ENCODE measurements at places on chromosomes 11 and 22.

- no peak for DNase-seq
These were observed 537.9 kb upstream of the FAT3 start for GRCh38 chr11:91686700-91687099.

DNA sequence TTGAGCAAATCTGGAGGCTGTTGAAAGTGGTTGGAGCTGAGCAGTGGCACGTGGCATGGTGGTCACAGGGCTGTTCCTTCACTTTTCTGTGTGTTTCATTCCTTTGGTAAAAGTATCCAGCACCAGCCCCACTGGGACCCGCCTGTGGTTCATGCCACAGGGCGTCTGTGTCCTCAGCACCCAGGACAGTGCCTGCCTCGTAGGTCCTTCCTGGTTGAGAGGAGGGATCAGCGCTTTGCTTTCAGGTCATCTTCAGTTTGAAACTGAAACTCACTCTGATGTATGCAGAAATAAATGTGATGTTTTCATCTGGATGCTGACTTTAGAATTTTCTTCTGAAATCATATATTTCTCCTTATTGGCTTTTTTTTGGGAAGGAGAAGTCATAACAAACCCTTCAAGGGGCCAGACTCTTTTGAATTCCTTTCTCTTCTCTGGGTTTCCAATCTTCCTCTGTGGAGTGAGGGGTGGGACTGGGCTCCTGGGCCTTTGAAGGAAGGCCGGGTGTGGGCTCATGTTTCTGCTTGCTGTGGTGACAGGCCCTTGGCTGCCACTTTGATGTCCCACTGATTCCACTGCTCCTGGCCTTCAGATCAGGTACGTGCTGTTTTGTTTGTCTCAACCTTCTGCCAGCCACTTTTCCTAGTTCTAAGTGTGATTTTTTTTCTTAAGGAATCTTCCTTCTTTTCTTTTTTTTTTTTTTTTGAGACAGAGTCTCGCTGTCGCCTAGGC lies 26.2 kb downstream of the TBC1D22A start:
- DNase-seq = no peak

GRCh38 chr11:60482361-60482760 lies 10.2 kb upstream of the MS4A12 start:
- DNase-seq = no peak

DNA sequence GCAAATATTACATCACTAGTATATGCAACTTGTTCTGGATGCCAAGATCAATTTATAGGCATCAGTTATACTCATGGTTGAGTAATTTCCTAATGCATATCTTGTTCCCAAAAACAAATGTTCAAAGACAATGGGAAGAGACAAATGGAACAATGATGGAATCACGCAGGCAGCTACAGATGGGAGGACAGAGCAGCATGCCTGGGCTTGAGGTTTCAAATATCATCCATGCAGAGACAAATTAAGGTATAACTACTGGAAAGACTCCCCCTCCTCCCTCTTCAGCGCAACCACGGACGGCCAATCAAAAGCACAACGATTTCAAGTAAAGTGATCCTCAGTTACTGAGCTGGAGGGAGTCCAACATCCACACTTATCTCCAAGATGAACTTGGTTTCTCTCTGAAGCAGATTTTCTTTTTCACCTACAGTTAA lies 106.8 kb downstream of the CCDC83 start:
- DNase-seq = no peak

GRCh38 chr11:129505266-129505665 lies 129.6 kb downstream of the BARX2 start:
- DNase-seq = no peak

DNA sequence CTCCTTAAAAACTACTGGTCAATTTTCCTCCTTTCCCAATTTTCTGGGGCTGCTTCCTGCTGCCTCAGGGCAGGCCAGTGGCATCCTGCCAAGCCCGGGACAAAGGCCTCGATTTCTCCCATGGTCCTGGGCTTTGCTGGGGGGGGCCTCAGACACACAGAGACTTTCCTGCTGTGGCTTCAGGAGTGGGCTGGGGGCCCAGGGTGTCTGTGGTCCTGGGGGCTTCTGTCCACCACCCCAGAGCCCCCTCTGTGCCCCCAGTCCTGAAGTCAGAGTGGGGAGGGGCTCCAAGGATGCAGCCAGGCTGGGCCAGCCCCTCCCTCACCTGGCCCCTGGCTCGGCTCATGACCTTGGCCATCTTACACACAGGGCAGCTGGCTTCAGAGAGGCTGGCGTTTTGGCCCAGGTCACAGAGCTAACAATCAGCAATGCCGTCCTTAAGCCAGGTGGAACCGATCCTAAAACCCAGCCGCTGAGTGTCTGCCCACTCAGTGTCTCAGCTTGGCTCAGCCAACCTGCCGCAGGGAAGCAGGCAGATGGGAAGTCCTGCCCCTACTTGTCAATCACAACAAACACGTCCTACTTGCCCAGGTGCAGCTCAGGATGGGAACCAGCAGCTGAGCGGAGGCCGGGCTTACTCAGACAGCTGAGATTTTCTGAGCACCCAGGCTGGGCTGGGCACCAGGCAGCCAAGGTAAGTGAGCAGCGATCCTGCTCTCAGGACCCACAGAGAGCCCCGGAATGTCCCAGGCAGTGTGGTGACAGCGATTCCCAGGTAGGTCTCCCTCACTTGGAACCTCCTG lies 34.6 kb downstream of the OSBPL5 start:
- DNase-seq = no peak

- DNase-seq = no peak
These were observed 251.2 kb downstream of the FAT3 start for GRCh38 chr11:92475819-92476218.

- DNase-seq = no peak
These were observed 43.6 kb downstream of the TENM4 start for GRCh38 chr11:79397252-79397651.

DNA sequence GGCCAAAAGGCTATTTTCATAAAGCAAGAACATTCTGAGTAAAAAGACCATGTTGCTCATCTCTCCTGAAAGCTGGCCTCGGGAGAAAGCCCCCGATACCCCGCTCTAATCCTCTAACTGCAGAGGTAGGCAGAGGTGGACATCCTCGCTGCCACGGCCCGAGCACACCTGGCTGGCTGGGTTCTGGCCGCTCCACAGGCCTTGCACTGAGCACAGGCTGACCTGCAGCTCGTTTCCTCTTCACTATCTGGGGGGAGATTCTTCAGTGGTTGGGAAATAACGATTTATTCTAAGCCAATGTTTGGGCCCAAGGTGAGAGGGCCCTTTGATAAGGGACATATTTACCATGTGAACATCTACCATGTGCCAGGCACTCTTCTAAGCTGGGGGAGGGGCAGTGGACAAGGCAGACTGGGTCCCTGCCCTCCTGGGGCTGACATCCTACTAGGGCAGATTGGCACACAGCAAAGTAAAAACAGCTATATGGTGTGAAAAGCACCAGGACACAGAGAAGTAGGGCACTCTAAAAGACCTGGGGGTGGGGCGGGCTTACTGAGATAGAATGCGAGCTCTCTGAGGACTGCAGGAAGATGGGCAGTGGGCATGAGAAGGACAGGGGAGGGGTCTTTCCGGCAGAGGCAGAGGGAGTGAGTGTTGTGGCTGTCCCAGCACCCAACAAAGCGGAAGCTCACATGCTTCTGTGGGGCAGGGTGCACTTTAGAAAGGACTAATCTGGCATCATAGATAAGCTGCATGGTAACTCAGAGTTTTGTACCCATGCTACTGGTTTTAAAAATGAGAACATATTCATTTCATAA lies 65.5 kb upstream of the ARFGAP3 start:
- DNase-seq = no peak

- DNase-seq = no peak
These were observed 325.7 kb upstream of the C11orf87 start for GRCh38 chr11:109096266-109096665.

DNA sequence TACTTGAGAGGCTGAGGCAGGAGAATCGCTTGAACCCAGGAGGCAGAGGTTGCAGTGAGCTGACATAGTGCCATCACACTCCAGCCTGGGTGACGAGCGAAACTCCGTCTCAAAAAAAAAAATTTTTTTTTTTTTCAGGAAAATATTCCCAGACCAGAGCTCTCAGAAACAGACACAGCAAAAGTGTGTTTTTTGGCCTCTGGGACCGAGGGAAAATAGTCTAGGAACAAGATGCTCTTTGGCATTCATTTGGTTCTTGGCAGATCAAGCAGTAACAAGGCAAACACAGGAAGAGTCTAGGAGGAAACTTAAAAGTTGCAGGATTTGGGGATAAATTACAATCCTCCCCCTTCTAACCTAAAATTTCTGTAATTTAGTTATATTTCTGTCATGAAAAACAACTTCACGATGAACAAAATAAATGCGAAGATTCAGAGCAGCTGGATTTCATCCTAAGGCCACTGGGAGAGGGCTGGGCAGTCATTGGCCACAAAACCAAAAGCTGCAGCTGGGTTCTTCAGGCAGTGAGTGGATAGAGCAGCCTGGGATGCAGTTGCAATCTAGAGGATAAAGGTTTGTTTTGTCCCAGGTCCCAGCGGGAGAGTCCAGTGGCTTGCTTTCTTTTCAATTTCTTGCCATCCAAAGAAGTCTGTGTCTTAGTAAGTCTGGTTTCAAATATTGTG lies 19.7 kb downstream of the ATG16L2 start:
- DNase-seq = no peak

- DNase-seq = no peak
These were observed 72.4 kb downstream of the LDLRAD3 start for GRCh38 chr11:36016263-36016662.

DNA sequence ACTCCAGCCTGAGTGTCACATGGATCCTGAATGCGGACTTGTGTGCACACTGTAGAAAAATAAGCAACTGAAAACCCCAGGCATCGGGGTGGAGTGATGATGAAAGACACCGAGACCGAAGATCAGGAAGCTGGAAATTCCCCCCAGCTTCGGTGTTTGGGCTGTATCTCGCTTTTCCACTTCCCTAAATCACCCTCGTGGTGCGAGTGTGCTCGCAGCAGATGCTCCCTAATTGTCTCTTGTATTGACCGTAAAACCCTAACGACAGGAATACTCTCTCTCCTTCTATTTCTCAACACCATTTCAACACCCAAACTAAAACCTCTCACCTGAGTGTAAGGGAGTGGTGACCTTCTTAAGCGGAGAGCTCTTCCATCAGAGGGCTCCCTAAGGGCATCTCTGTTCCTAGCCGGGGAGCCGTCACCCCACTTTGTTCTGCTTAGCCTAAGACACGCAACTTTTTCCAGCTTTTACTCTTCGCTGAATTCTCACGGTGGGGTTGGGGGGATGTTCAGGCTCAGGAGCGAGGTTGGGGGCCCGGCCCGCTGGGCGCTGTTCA lies 635 bp upstream of the GRK3 start:
- DNase-seq = no peak

DNA sequence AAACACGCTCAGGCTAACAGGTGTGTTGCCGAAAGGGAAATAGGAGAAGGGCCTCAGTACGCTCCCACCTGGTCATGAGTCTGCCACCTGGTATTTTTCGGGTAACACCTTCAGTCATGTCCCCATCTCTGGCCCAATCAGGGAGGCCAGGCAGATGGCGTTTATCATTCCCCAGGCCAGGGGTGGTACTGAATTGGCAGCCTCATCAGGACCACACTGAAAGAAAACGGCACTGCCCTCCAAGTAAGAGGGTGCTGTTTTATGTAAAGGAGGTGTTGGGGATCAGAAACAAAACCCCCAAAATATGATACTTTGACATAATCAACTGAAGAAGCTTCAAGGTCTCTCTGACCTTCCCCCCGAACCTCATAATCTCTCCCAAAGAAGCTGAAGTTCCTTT lies 58.9 kb downstream of the RCN1 start:
- no peak for DNase-seq

DNA sequence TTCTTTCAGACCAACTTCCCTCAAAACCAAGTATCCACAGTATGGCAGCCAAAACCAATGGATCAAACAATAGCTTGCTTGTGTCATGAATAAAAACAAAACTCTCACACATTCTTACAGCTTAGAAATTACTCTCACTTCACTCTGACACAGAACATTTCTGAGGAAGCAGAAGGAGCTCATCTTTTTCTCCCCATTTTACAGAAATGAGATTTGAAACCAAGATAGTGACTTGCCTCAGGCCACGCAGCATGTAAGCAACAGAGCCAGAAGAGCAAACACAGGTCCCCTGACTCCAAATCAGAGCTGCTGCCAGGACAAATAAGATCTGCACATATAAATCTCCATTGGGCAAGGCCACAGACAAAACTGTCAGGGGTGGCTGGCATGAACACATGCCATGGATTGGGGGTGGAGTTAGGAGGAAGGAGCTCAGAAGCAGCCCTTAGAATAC lies 64.8 kb downstream of the RAB30 start:
- no peak for DNase-seq

DNA sequence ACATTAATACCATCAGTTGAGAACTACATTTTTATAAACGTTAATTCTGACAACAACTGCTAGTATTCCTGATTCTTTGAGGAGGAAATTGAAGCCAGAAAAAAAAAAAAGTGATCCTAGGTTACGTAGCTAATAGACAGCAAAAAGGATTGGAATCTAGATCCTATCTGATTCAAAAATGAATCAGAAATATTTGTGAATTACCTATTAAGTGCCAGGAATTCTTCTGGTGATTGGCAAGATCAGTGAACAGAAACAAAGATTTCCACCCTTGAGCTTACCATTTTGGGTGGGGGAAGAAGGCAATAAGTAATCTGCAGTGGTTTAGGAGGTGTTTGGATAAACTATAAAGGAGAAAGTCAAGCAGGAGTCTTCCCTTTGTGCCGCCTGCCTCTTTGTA lies 63.9 kb upstream of the LARGE1 start:
- DNase-seq = no peak

DNA sequence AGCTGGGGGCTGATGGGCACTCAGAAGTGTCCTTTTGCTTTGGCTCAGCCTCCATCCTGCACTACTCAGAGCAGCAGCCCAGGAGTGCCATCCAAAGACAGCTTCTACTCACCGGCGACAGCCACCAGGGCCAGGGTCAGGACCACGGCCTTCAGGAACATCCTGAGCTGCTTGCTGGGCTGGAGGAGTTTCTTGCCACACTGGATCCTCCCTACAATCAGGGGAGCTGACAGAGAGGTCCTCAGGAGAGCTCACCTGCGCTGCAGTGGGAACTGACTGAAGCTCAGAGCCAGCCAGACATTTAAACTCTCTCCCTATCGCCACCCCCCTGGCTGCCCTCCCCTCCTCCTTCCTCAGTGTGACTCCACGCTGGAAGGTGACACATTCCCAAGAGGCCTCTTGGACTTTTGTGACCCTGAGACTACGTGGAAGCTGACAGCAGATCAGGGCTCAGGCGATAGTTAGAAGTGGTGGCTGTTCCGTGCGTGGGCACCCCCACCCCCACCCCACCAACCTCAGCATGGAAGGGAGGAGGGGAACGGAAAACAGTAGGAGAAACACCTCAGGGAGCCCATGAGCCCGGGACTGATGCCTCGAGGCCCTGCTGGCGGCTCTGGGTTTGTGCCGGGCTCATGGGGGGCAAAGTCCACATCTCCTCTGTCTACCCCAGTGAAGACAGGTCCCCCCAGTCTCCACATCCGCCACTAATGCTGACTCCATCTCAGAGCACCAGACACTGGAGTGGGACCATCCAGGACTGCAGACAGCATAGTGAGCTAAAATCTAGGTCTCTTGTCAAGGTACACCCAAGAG lies at the start of gene APOA4:
Gene APOA4 (minus strand): TSS at position 274 of the 813 bp plus-strand sequence. CDS start 113 bp downstream, at position 161.
- DNase-seq = no peak

DNA sequence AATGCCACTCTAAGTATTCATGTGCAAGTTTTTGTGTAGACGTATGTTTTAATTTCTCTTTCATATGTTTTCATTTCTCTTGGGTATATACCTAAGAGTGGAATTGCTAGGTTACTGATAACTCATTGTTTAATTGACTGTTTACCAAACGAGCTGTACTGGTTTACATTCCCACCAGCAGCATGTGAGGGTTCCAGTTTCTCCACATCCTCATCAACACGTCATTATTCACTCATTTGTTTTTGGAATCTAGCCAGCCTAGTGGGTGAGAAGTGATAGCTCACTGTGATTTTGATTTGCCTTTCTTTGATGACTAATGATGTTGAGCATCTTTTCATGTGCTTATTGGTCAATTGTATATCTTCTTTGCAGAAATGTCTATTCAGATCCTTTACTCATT lies 4.0 kb downstream of the ANKRD13D start:
- no peak for DNase-seq

All from urinary bladder (tissue), 4 donors.